Activated T-helper 9 cell treated with anti-CD3 and anti-CD28 coated beads, Interleukin-2, amount 50 U/mL, for 16 hours (primary cell): ENCODE measurements at places on chromosomes 6 and 20.
A peak's percentile ranks its signal among the peaks of the same experiment; 100 is the strongest.

GRCh38 chr6:23994013-23994412, 132.0 kb upstream of the NRSN1 start:
- DNase-seq: no peak

- DNase-seq: no peak
These were observed 223.0 kb downstream of the BCKDHB start for GRCh38 chr6:80329496-80329895.

GRCh38 chr20:7770578-7770977, 169.7 kb downstream of the HAO1 start:
- DNase-seq: no peak

DNA sequence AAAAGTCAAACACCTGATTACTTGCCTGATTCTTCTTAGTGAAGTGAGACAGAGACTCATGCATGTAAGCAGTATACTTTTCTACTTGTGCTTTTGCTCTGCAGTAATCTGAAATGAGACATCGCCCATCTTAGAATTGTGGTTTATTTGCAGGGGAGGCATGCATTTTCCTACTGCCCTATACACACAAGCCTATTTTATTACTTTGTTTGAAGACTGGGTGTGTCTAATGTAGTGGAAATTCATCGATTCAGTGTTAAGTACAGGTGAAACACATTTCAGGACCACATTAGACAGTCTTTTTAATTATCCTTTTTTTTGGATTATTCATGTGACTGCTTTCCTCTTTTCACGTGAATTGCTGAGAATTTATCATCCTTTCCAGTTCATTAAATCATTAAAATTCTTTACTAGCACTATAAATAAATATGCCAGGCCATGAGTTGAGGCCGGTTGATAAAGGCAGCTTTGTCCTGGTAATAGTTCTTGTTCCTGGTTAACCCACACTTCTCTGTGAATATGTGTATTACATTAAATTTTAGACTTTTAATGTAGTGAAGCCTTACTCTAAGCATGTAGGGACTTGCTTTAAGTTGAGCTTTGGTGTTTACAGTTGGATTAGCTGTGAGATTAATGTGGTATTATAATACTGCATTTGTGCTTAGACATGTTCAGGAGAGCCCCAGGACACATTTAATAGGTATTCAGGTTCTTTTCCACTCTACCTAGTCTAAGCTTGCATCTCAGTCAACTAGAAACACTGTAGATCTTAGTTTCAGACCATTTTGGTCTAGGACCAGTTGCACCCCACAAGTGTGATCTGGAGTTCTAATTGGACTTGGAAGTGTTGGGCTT, 10.8 kb upstream of the BTBD3 start:
- no peak for DNase-seq

GRCh38 chr6:114430534-114431124, 87.8 kb upstream of the HS3ST5 start:
- no peak for DNase-seq

DNA sequence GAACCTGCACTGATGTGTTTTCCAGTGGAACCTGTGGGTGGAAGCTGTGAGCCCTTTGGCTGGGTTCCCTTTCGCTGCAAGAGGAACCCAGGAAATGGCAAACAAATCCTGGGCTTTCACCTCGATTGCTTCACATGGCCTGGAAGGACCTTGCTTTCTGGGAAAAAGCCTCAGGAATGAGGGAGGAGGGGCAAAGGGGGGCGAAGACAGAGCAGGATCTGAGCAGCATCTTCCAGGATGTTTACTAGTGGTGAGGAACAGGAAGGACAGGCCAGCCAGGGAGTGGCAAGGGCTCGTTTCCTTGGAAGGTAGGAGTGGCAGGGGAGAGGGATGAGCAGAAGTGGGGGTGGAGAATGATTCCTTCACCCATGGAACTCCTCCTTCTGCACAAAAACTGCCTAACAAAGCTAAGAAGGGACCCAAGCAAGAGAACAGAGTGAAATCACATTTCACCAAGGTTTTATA, 5.9 kb downstream of the SLC2A10 start:
- DNase-seq: no peak

DNA sequence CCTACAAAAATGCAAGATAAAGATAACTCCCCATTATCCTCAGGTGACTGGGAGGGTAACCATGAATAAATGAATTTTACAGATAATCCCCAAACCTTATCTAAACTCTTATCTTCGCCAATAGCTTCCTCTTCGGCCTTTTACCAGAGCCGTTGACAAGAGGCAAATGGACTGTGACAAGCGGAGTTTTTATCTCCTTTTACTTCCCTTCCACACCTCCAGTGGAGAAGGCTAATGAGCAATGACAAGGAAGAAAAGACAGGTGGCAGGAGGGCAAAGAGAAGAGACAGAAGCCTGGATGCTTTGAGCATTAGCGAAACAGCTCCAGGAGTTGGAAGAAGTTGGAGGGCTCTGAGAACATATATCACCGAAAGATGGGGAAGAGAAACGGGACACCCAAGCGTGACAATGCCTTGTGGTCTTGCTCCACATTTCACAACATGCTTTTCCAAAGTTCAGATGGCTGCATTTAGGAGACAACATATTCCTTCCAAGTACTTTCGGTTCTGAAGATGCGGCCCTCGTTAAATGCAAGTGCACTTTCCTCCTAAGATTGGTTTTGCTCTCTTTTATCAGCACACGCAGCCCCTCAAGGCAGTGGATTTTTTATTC, 69.2 kb downstream of the PRDM1 start:
- no peak for DNase-seq

DNA sequence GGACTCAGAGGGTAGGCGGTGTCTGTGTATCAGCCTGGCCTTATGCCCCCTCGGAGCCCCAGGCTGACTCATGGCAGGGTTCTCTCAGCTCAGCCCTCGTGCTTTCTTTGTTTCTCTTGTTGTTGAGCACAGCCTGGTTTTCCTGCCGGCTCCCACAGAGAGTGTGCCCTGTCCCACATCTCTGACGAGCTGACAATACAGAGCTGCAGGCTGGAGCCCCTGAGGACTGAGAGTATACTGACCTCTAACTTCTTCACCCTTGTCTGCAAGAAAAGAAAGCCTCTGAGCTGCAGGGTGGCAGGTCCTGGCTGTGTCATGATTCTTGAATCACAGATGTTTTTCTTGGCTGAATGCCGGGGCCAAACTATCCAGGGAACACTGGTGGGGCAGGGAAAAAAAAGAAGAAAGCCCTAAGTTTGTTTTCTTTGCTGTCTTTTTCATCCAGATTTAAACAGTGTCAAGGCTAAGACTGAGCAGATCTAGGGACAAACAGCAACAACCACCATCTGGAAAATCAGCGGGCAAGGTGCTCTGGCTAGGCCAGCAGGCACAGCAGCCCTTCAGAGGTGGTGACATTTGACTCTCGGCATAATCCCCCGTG, 63.3 kb upstream of the ZNF133 start:
- no peak for DNase-seq

DNA sequence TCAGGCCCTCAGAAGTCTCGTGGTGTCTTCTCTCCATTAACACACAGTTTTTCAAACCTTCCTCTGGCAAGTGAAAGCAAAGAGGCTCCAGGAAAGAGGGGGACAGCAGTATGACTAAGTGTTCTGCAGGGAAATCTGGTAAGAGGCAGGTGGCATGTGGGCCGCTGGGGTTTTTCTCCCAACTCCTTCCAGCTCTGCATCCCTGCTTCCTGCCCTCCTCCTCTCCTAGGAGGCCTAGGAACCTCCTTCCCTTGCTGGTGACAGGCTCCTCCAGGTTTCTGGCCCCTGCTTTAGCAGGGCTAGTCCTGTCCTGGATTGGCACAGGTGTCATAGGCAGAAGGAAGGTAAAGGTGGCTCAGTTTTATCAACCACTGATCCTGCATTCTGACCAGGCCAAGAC, 7.6 kb upstream of the ITCH start:
- no peak for DNase-seq

GRCh38 chr6:111157412-111157811, 70.1 kb downstream of the SLC16A10 start:
- DNase-seq: no peak

DNA sequence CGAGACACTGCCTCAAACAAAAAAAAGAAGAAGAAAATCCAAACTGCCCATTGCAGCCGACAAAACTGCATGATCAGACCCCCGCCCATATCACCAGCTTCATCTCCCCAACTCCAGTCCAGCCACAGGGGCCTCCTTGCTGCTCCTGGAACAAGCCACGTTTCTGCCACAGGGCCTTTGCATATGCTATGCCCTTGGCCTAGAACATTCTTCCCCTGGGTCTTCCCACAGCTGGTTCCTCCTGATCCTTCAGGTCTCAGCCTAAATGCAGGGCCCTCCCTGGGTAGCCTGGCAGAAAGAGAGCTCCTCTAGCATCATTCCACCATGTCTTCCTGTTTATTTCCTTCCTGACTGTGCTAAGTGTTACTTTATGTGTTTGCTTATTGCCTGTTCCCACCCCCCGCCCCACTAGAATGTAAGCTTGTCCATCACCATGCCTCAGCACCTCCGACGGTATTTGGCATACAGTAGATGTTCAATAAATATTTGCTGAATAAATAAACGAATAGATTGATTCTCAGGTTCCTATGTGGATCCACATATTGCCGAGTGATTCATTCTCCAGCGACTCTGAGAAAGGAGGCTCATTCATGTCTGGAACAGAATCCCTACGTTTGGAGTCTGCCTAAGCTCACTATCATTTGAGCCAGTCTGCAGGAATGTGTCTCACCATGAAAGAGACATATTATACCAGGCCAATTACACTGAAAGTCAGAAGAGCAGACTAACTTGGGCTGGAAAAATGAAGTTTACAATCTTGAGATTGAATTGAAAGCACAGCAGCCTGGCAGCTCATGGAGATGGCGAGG, 56.1 kb downstream of the NFATC2 start:
- no peak for DNase-seq

DNA sequence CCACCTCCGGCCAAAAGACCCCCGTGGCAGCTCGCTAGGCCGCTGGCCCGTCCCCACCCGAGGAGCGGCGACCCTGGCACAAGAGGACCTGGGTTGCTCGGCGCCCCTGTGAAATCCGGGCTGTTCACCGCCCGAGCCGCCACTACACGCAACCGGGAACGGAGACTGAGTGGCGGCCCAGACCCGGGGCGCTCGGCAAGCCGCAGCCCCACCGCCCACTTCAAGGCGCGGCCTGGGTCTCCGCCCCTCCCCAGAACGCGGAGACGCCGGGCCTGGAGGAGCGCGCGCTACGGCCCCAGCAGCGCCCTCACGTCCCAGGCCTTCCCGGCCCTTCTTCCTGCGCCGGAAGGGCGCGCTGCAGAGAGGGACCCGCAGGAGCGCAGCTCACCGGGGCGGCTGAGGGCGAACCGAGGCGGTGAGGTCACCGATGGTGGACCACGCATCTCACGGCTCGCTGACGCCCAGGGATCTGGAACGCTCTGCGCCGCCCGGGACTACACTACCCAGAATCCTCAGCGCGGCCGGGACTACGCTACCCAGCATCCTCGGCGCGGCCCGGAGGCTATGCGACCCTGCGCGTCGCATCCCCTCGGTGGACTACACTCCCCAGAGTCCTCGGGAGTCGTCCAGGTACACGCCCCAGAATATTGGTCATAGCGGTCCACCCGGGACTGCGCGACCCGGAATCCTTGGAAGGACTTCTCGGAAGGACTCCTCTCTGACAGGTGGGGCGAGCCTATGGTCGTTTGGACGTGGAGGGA, at the start of gene ZNF337:
TSS of gene ZNF337 (minus strand) at position 483 of the 761 bp plus-strand sequence. CDS start 10,436 bp downstream, outside the sequence.
- DNase-seq: peak; percentile 90

DNA sequence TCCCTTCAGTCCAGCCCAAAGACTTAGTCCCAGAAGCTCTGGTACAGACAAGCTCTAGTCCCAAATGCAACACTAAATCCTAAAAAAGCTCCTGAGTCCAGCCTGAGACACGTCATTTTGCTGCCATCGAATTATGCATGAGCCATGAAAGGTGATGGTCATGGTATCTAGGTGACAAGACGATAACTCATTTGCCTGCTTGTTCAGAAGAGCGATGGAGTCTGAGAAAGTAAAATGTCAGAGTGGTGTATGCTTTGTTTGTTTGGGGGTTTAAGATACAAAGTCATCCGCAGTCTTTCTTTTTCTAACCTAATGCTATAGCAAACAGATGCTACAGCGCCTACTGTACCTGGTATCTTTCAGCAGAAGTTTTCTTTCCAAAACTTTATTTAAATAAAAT, 54.7 kb downstream of the SLC23A2 start:
- DNase-seq: no peak

DNA sequence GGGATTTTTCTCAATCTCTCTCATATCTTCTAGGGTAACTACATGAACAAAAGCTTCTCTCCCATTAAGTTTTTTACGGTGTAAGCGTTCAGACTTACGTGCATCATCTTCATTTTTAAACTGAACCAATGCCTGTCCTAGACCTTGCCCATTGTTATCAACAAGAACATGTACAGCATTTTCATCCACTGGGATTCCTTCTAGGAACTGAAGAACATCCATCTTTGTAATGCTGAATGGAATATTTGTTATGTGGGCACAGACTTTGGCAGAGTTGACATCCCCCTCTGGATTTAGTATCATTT, 11.3 kb downstream of the CPNE1 start:
- DNase-seq: no peak

DNA sequence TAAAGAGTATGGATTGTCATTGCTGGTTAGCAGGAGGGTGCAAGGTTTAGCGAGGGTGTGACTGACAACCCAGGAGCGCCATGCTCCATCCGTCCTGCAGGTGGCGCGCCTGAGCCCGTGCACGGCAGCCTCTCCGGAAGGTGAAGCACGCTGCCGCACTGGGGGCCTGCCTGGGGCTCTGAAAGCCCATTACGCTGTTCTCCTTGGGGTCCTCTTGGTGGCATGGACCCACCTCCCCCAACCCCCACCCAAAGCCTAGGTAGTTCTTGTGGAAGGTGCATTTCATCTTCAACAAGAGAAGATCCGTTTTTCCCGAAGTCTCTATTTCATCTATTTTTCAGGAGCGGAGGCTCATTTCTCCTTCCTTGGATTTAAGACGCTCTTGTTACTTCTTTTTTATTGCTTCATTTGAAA, 197.4 kb upstream of the KCNG1 start:
- peak; percentile 25 for DNase-seq

- DNase-seq: no peak
These were observed 167.9 kb downstream of the TFAP2C start for GRCh38 chr20:56797023-56797422.

GRCh38 chr6:35500782-35501181, 3.9 kb upstream of the TEAD3 start:
- DNase-seq: no peak

DNA sequence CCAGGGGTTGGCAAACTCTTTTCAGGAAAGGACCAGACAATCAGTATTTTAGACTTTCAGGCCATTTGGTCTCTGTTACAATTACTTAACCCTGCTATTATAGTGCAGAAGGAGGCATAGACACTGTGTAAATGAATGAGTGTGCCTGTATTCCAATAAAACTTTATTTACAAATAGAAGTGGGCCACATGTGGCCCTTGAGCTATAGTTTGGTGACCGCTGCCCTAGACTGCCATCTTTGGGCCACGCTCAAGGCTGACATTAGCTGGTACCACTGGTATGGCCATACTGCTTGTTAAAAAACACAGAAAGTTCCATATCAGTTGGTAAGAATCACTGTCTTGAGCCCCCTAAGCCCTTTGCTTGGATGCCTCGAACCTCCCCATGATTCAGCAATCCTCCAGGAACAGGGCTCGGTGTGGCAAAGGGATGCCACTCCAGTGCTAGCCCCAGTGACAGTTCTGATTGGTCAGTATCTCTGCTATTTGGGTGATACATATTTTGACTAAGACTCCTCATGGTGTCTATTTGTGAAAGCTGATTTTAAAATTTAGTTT, 23.3 kb upstream of the SNRNP48 start:
- no peak for DNase-seq
